Upper lobe of left lung (tissue), 6 donors: ENCODE measurements at places on chromosomes 6 and 20. TPM values are rescaled to one million over a fixed set of nuclear protein-coding genes. Genes with fewer than 3 reads are reported as not detected.

FAM83C gene
- not detected for total RNA-seq

- H3K27ac ChIP-seq: no peak overlapping the region
- no peaks in the 10 kb centered on the region for H3K27me3 ChIP-seq
Measured at GRCh38 chr6:79808921-79809320, 138.4 kb downstream of the ELOVL4 start.

DLL1 gene
- 17.8 TPM for total RNA-seq

DNA sequence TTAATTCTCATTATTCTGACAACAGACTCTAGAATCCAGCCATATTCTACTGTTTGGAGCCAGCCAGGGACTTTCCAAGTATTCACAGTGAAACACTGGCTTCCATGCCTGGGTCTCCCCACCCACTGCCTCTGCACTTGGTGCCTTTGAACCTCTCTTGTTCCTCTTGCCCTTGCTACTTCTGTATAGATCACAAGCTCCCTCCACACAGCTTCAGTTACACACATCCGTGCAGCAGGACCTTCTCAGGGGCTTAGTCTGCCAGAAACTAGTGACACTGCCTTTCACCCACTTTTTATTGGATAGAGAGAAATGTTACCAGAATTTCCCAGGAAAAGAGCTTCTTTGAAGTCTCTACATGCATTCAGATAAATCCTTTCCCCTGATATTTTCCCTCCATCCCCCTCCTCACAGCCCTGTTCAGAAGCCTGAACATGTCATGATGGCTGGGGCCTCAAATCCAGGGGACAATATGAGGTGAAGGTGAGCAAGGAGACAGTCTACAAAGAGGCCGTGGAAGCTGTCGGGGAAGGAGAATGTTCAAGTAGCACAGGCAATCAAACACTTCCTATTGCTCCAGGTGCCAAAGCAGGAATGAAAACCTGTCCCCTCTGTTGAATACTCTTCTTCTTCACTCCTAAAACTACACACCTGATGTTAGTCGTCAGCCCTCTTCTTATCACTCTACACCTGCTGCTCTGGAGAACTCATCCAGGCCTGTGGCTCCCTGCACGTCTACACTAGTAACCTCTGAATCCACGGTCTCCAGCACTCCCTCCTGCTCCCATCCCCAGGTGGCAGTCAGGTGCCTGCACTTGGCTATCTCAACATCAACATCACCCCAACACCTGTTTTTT, 20.2 kb upstream of the HLA-DOA start:
- H3K36me3 ChIP-seq: no peaks in the 10 kb centered on the region
- H3K27ac ChIP-seq: peak overlapping the region; percentile 90
- H3K27me3 ChIP-seq: no peaks in the 10 kb centered on the region
- H3K4me3 ChIP-seq: no peak overlapping the region

NKX2-4 gene
- total RNA-seq: not detected

DNA sequence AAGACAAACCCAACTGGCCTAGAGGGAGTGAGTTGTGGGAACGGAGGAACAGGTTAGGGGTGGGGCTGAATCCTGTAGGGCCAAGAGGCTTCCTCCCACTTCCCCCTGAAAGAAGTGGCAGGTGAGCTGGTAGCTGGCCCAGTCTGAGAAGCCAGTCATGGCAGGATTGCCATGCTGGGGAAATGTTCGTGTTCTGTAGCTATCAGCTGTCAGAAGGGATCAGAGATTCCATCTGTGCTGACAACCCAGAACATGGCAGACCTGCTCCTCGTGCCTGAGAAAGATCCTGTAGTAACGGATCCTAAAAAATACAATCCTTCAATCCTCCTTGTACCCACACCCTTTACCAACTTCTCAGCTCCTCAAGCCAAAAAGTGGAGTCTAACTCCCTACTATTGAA, 43.0 kb downstream of the BANF2 start:
- no peak overlapping the region for H3K4me3 ChIP-seq
- H3K4me1 ChIP-seq: no peaks in the 10 kb centered on the region
- DNase-seq: no peak
- H3K36me3 ChIP-seq: no peaks in the 10 kb centered on the region
- no peaks in the 10 kb centered on the region for H3K27me3 ChIP-seq
- H3K27ac ChIP-seq: no peak overlapping the region

- H3K36me3 ChIP-seq: no peaks in the 10 kb centered on the region
- no peaks in the 10 kb centered on the region for H3K4me1 ChIP-seq
- no peak overlapping the region for H3K27ac ChIP-seq
- no peaks in the 10 kb centered on the region for H3K27me3 ChIP-seq
Measured at GRCh38 chr6:144896289-144896688, 611.2 kb downstream of the UTRN start.

DNA sequence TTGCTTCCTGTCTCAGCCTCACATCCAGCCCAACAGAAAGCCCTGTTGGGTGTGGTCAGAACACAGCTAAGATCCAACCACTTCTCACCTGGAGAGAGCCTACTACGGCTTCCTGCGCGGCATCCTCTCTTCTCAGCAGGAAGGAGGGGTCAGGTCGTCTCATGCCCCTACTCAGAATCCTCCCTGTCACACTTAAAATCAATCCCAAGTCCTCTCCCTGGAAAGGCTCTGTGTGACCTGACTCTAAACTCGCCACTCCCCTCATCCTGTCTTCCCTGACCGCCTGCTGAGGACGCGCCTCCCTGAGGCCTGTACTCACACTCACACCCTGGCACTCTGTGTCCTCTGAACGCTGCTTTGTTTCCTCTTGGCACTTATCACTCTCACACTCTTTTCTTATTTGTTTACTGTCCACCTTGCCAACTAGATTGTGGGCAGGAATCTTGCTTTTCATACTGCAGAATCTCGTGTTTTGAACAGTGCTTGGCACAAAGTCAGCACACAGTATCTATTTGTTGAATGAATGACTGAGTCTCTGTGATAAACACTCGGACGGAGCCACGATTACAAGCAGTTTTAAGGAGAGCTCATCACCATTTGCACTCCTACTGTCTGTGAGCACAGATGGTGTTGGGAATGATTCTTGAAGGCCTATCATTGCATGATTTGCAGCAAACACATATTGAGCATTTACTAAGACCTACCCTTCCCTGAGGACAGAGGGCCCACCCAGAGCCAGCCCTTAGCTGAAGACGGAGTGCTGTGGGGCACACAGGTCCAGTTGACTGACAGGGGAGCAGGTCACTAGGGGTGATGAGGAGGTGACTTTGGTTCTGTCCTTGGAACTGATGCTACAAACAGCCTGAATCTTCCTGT, 18.7 kb downstream of the RAB5IF start:
- H3K4me3 ChIP-seq: no peak overlapping the region
- H3K27me3 ChIP-seq: no peaks in the 10 kb centered on the region
- H3K36me3 ChIP-seq: no peaks in the 10 kb centered on the region
- DNase-seq: peak; percentile 43

GRCh38 chr6:25137916-25138232, 141.3 kb upstream of the CARMIL1 start:
- no peaks in the 10 kb centered on the region for H3K27me3 ChIP-seq
- peaks cover 3% of the 10 kb centered on the region for H3K4me1 ChIP-seq
- H3K4me3 ChIP-seq: peak overlapping the region; percentile 48

DNA sequence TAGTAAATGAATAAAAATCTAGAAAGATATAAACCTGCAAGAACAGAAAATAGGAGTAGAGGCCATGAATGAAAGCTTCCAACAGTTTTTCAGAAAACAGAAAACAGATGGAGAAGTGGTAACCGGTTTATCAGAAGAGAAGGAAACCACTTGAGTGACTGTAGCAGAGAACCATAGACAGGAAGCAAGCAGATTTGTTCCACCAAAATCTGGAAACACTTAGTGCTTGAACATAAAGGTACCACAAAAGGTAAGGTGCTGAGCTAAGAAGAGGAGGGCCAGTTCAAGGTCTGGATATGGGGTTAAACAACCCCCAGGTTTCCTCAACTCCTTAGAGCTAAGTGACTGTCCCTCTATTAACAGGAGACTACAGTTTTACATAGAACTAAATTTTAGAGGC, 9.2 kb upstream of the KIAA0319 start:
- peaks cover 14% of the 10 kb centered on the region for H3K4me1 ChIP-seq
- H3K27me3 ChIP-seq: no peaks in the 10 kb centered on the region
- peaks cover 11% of the 10 kb centered on the region for H3K36me3 ChIP-seq
- no peak overlapping the region for H3K27ac ChIP-seq
- DNase-seq: no peak

GRCh38 chr20:53128004-53128403, 155.8 kb downstream of the TSHZ2 start:
- no peaks in the 10 kb centered on the region for H3K36me3 ChIP-seq
- H3K4me1 ChIP-seq: peaks cover 2% of the 10 kb centered on the region
- H3K27me3 ChIP-seq: no peaks in the 10 kb centered on the region
- no peak for DNase-seq
- no peak overlapping the region for H3K4me3 ChIP-seq
- H3K27ac ChIP-seq: no peak overlapping the region

DNA sequence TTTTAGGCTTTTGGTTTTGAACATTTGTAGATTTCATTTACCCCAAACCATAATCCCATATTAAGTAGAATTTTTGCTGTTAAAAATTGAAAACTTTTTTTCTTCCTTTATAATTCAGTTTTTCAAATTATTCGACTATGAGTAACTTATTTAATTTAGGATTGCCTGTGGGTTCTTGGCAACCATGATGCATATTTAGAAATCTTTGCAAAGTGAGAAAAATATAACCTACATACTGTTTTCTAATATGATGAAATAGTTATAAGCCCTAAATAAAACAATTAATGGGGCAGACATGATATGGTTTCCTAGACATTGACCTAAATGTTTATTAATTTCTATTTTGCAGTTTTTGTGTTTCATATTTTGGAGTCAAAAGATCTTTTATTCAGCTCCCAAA, 23.6 kb downstream of the NEDD9 start:
- H3K4me1 ChIP-seq: peaks cover 84% of the 10 kb centered on the region
- no peak for DNase-seq
- peak overlapping the region; percentile 82 for H3K27ac ChIP-seq
- H3K4me3 ChIP-seq: no peak overlapping the region
- H3K27me3 ChIP-seq: no peaks in the 10 kb centered on the region
- H3K36me3 ChIP-seq: peaks cover 69% of the 10 kb centered on the region

GRCh38 chr6:112831022-112831421, 483.9 kb downstream of the RFPL4B start:
- H3K27me3 ChIP-seq: no peaks in the 10 kb centered on the region
- H3K36me3 ChIP-seq: no peaks in the 10 kb centered on the region
- no peak overlapping the region for H3K4me3 ChIP-seq
- no peaks in the 10 kb centered on the region for H3K4me1 ChIP-seq
- H3K27ac ChIP-seq: no peak overlapping the region

SNPH gene
- total RNA-seq: 17.3 TPM

GRCh38 chr20:47724396-47724795, 60.9 kb downstream of the SULF2 start:
- no peak overlapping the region for H3K27ac ChIP-seq
- no peak overlapping the region for H3K4me3 ChIP-seq
- no peak for DNase-seq
- H3K27me3 ChIP-seq: no peaks in the 10 kb centered on the region

- no peak overlapping the region for H3K4me3 ChIP-seq
- H3K36me3 ChIP-seq: no peaks in the 10 kb centered on the region
- H3K27ac ChIP-seq: no peak overlapping the region
- H3K27me3 ChIP-seq: no peaks in the 10 kb centered on the region
- H3K4me1 ChIP-seq: no peaks in the 10 kb centered on the region
- no peak for DNase-seq
Measured at GRCh38 chr20:26218301-26218700, 521.6 kb upstream of the ZNF337 start.

LY6G6F gene
- total RNA-seq: 2.2 TPM

ARMC2 gene
- total RNA-seq: 5.8 TPM

- DNase-seq: no peak
- no peak overlapping the region for H3K4me3 ChIP-seq
- no peaks in the 10 kb centered on the region for H3K4me1 ChIP-seq
- no peaks in the 10 kb centered on the region for H3K27me3 ChIP-seq
- no peak overlapping the region for H3K27ac ChIP-seq
- no peaks in the 10 kb centered on the region for H3K36me3 ChIP-seq
Measured at GRCh38 chr6:107129370-107129925, 14.1 kb upstream of the BEND3 start.

- no peaks in the 10 kb centered on the region for H3K27me3 ChIP-seq
- H3K27ac ChIP-seq: no peak overlapping the region
Measured at GRCh38 chr6:147910281-147910680, 401.8 kb downstream of the SAMD5 start.

PDYN gene
- not detected for total RNA-seq

GRCh38 chr20:9411833-9412232, 102.6 kb upstream of the LAMP5 start:
- no peak overlapping the region for H3K27ac ChIP-seq
- DNase-seq: no peak
- no peak overlapping the region for H3K4me3 ChIP-seq
- H3K27me3 ChIP-seq: no peaks in the 10 kb centered on the region
- H3K36me3 ChIP-seq: no peaks in the 10 kb centered on the region
- no peaks in the 10 kb centered on the region for H3K4me1 ChIP-seq

GRCh38 chr20:4060064-4060795, 44.9 kb upstream of the RNF24 start:
- H3K4me3 ChIP-seq: no peak overlapping the region
- no peaks in the 10 kb centered on the region for H3K36me3 ChIP-seq
- H3K27me3 ChIP-seq: no peaks in the 10 kb centered on the region

- no peak overlapping the region for H3K27ac ChIP-seq
- no peak for DNase-seq
- H3K36me3 ChIP-seq: peaks cover 1% of the 10 kb centered on the region
Measured at GRCh38 chr6:150967381-150967780, 101.9 kb downstream of the MTHFD1L start.

DNA sequence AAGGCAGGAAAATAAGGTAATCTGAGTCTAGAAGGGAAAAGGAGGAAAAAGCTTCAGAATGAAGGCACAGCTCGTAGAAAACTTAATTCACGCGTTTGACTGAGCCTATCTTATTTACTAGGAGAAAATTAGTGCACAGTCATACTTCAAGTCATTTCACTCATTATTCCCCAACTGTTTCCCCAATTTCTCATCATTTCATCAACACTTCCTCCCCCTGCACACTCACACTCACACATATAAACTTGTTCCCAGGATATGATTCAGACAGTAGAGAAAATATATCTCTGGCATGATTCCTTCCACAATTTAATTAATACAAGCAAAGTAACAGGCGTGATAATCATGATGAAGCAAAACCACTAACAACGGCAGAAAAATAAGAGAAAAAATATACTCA, 94.5 kb upstream of the F13A1 start:
- no peaks in the 10 kb centered on the region for H3K36me3 ChIP-seq
- no peaks in the 10 kb centered on the region for H3K4me1 ChIP-seq
- no peak overlapping the region for H3K27ac ChIP-seq
- no peaks in the 10 kb centered on the region for H3K27me3 ChIP-seq
- H3K4me3 ChIP-seq: no peak overlapping the region

- H3K27me3 ChIP-seq: no peaks in the 10 kb centered on the region
- H3K36me3 ChIP-seq: no peaks in the 10 kb centered on the region
- no peak overlapping the region for H3K4me3 ChIP-seq
- H3K27ac ChIP-seq: no peak overlapping the region
- no peak for DNase-seq
Measured at GRCh38 chr20:9626357-9626756, 112.0 kb downstream of the LAMP5 start.

DNA sequence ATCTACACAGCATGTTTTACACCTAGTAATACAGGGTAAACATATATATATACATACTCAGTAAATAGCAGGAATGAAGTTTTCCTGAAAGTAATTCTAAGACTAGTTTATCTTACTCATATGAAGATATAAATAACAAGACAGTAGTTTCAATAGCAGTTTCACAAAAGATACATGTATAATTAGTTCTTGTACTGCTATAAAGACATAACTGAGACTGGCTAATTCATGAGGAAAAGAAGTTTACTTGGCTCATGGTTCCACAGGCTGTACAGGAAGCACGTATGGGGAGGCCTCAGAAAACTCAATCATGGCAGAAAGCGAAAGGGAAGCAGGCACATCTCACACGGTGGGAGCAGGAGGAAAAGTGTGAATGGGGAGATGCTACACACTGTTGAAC, 16.9 kb downstream of the RARS2 start:
- no peak overlapping the region for H3K4me3 ChIP-seq
- DNase-seq: no peak
- no peaks in the 10 kb centered on the region for H3K27me3 ChIP-seq
- no peaks in the 10 kb centered on the region for H3K36me3 ChIP-seq
- H3K27ac ChIP-seq: no peak overlapping the region
- peaks cover 32% of the 10 kb centered on the region for H3K4me1 ChIP-seq
